ENCODE measurements at places on chromosomes 11 and 22.

DNA sequence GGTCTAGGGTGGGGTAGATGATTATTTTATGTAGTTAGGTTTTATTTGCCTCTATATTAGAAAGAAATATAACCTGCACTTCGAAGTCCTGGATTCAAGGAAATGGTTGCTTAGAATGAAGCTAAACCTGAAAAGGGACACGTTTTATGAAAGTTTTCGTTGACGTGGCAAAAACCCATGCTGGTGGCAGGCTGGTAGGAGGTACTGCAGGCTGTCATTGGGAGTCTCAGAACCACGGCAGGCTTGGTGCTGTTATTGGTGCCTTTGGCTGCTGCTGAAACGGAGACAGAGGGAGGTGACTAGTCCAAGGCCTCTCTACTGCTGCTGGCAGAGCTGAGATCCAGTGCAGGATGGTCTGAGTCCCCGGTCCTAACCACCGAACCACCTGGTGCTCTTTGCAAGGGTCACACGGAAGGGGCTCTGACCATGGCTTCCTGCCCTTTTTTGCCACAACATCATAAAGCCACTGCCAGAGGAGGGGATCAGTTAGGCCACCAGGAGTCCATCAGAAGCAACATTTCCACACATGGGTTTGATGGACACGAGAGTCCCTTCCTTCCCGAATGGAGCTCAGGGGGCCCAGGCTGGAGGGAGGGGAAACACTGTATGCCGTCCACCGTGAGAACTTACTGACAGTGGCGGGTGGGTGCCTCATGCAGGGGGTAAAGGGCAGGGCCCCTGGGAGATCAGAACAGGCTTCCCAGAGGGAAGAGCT, 13.4 kb downstream of the CSF2RB start:
- DNase-seq = no peak

DNA sequence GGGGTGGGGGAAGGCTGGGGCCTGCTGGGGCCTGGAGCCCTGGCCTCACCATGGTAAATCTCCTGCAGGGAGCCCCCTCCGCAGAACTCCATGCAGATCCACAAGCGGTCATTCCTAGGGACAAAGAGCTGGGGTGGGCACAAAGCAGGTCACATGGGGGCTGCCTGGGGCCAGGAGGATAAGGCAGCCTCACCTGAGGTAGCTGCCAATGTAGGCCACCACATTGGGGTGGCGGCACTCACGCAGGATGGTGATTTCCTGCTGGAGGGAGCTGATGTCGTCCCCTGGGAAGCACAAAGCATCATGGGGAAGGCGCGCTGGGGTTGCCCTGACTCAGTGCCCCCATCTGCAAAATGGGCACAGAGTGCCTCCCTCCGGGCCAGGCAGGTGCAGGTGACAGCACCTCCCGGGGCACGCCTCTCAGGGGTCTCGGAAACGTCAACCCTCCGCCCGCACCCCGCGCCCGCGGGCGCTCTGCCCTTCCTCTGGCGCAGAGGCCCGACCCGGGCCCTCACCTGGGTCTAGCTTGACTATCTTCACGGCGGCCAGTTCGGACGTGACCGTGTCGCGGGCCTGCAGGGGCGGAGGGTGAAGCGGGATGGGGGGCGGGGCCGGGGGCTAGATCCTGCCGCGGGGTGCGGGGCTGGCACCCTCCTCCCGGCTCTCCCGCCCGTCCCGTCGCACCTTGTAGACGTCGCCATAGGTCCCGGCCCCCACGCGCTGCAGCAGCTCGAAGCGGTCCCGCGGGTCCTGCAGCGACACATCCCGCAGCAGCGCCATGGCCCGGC, 450 bp downstream of the MAP4K2 start:
- no peak for DNase-seq

DNA sequence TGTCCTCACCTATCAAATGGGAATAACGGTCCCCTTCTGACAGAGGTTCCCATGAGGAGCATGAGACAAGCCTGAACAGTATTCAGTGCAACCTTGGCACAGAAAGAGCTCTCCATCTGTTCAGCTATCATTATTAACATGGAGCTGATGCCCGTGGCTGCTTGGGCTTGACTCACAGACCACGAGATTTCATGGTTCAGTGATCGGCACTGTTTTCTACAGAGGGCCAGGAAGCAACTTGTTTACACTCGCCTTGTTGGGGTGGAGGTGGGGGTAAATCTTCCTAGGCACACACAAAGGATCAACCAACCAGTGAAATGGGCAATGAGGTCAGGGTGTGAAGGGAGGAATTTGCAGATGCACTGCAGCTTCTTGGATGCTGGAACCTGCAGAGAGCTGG, 88.2 kb downstream of the CWC15 start:
- DNase-seq = no peak

DNA sequence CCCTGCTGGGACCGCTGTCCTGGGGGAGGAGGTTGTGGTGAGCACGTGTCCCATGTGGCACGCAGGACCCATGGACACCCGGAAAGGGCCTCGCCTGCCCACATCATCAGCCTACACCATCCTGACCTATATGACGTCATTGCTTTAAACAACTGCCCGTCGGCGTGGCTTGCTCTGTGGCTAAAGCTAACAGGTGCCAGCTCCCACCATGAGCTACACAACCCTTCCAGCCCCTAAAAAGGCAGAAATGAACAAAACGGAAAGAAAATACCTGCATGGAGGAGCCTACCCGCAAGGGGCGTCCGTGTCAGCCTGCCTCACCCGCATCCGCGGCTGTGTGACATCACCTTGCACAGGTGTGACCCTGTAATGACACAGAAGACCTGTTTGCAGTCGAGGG, 481.8 kb downstream of the BRD1 start:
- peak; percentile 43 for DNase-seq

- no peak for DNase-seq
These were observed 85.2 kb downstream of the RELT start for GRCh38 chr11:73461335-73461840.

DNA sequence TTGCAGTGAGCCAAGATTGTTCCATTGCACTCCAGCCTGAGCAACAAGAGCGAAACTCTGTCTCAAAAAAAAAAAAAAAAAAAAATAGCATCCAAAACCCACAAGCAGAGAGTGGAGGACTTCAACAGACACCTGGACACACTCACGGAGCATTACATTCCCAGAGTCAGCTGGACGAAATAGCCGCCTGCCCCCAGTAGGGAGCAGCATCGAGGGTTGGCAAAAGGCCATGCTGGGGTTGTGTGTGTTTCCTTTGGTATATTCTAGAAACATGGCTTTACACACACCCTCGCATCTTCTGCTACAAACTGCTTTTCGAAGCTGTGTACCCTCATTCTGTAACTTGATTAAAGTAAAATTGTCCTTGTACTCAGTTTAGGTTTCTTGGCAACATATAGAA, 5.3 kb downstream of the ADA2 start:
- no peak for DNase-seq

DNA sequence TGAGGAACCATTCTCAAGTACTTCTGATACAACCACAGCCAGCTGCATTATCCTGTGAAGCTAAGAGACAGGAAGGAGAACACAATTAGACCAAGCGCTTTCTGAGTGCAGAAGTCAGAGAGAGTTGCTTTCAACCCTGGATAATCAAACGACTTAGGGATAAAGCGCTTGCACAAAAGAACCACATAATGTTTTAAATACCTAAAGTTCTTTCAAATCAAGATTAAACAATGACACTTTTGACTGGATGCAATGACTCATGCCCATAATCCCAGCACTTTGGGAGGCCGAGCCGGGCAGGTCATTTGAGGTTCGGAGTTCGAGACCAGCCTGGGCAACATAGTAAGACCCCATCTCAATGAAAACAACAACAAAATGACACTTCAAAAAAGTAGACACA, 145.1 kb downstream of the SWAP70 start:
- DNase-seq = no peak

DNA sequence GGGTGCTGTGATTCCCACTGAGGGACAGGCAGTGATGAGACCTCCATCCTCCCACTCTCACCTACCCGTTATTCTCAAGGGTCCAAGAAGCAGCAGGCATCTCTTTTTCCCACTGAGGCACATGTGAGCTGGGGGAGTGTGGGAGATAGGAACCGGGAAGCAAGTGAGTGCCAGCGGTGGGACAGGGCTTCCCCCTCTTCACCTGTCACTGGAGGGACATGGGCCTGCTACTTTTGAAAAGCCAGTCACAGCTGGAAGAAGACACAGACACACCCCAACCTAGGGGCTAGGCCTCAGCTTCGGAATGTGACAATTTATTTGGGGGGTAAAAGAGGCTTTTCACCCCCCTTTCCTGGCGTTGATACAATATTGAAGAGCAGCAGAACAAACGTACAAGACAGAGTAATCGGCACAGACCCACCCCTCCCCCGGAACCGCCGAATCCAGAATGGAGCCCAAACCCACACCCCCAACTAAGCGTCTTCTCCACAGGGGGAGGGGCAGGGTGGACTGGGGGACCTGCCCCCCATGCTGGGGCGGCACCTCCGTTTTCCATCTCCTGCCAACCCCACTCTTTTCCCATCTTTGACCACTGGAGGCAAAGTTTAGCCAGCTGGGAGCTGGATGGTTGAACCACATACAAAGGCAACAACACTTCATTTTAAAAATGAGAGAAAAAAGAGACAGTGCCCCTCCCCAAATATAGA, 10.7 kb downstream of the CBX6 start:
- no peak for DNase-seq

DNA sequence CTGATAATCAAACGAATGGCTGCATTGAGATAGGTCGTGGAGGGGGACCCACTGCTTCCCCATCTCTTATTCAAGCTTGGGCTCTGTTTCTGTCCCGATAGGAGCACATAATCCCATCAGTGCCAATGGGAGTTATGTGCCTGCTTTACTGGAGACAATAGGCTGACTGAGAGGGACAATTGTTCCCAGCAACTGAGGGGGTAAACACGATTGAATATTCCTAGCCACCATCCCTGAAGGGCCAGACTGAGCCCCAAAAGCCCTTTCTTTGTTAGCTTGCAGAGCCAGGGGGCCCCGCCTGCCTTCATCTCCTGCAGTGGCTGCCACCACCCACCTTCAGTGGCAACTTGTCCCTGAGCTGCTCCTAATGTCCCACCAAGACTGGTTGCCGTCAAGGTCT, 172.8 kb upstream of the NAV2 start:
- DNase-seq = no peak

DNA sequence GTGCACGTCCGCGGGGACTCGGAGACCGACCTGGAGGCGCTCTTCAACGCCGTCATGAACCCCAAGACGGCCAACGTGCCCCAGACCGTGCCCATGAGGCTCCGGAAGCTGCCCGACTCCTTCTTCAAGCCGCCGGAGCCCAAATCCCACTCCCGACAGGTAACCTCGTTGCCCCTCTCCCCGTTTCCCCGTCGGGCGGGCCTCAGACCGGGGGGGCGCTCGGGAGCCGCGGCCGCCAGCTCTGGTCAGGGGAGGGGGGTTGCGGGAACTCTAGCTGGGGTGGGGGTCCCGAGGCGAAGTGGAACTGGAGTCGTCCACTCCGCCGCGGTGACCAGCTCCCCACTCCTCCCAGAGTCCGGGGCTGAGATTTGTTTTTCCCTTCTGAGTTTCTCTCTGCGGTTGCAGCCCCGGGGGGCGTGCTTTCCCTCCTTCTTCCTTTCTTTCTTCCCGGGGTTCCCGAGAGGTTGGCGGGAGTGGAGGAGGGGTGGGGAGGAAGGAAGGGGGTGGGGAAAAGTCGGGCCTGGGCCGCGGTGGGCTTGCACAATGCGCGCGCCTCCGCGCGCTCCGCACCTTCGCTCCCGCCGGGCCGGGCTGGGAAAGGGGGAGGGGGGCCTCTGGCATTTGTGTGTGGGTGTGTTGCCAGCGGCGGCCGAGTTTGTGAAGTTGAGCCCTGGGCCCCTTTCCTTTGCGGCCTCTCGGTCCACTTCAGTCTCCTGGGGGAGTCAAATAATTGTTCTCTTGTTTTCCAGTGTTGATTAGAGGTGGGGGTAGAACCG, 952 bp downstream of the YAP1 start:
- DNase-seq = no peak
